LNCaP clone FGC (cell line): ENCODE measurements at places on chromosomes 1 and 21.

- no peak for DNase-seq
Observed at GRCh38 chr1:226125831-226126230, 60.7 kb downstream of the ACBD3 start.

- DNase-seq, result no peak
Observed at GRCh38 chr21:25647647-25648046, 8.6 kb downstream of the JAM2 start.

DNA sequence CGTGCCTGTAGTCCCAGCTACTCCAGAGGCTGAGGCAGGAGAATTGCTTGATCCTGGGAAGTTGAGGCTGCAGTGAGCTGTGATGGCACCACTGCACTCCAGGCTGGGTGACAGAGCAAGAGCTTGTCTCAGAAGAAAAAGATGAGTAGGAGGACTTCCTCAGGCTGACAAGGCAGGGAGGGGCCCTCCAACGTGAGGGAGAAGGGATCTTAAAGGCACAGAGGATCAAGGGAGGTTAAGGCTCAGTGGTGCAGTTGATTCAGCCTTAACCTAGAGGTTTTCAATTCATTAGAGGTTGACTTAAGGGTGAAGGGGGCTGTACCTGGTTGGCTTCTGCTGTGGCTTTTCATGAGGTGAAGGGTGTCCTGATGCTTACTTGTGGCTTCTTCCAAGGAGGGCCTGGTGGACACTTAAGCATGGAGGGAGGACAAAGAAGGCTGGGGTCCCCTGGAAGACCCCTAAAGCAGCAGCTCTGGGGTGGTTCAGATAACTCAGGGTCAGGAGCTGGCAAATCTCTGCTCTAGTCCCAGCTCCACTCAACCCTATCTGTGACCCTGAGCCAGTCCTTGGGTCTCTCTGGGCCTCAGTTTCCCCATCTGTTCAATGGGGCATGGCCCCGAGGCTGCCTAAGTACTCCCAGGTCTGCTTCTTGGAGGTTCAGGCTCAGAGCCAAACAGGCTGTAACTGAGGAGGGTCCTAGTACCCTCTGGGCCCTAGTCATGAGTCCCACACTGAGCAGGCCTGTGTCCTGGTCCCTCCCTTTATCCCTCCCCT, 6.3 kb downstream of the EXTL1 start:
- DNase-seq, result no peak

DNA sequence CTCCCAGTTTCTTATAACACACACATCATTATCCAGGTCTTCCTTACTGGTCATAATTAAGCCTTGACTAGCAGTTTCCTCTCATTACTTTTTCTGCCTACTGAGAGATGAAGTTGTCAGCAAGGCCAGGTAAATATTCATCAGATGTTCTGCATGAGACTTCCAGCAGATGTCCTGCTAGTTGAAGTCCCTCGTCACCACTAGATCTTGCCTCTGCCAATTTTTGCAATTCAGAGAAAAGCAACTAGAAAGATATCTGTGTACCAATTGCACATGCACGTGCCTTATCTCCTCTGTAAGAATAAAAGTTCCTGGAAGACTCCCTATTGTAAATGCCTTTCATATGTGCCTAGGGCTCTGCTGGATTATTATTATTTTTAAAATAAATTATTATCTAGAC, 18.3 kb downstream of the ACKR1 start:
- no peak for DNase-seq

DNA sequence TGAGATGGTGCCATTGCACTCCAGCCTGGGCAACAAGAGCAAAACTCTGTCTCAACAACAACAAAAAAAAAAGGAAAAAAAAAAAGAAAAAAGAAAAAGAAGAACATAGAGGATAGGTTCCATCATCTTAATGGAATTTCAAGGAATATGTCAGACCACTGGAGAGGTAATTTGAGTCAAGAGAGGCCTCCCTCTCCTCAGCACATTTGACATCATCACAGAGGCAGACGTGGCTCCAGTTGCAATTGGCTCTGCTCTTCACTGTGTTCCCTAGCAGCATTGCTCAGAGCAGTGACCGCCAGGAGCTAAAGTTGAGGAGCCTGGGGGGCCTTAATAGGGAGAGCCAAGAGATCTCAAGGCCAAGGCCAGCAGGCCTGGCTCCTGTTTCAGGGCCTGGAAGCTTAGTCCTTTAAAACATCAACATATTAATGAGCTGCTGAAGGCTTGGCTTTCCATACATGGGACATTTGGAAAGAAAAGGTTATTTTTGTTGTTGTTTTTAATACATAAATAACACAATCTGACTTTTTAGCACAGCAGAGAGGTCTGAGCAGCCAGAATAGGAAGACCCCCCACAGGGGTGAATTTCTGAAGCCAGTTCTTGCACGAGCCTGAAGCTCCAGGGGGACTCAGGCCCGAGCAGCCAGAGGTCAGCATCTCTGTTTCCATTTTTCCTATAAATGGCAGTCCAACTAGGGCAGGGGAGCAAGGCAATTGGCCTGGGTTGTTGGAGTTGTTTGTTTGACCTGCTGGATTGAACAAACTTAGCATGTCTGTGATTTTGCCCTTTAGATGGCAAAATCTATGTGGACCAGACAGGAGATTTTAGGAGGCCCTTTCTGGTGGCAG, 118.3 kb upstream of the FGGY start:
- no peak for DNase-seq

GRCh38 chr1:173356191-173356762, 120.9 kb upstream of the PRDX6 start:
- no peak for DNase-seq

- DNase-seq, result no peak
Observed at GRCh38 chr1:76289692-76290091, 215.1 kb downstream of the ST6GALNAC3 start.

DNA sequence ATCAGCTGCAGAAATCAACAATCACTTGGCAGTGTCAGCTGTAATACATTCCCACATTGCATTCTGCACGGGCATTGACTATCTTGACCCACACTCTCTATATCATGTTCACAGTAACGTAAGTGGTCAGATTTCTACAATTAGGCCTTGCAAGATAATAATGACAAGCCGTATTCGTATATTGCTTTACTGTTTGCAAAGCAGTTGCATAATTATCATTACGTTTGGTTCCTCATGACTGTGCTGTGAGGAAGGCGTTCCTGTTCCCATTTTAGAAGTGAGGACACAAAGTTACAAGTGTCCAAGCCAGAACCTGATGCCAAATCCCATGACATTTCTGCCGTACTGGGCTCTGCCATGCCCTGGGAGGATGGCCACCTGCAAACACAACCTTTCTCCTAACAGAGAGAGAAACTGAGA, 53.5 kb upstream of the TARBP1 start:
- DNase-seq, result peak; percentile 79

GRCh38 chr1:171654201-171654941, 1.9 kb upstream of the MYOC start:
- DNase-seq, result no peak

DNA sequence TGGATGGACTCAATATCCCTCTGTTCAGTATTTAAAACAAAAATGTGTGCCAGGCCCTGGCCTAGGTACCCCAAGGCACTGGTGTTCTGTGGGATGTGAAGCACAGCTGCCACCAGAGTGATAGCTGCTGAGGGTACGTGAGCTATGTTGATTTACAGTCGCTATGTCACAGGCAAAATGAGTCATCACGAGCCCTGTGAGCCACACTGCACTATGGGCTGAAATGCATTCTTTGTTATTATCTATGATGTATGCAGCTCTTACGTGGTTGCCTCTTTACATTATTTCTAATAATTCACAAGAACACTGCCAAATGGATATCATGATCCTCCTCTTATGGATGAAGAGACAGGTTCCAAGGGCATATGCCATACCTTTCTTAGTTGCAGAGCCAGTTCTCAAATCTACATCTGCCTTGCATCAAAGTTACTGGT, 2.1 kb downstream of the TEX38 start:
- DNase-seq, result no peak

- DNase-seq, result no peak
Observed at GRCh38 chr1:25461849-25462248, 31.2 kb downstream of the MACO1 start.

- no peak for DNase-seq
Observed at GRCh38 chr1:57300186-57300585, 123.7 kb downstream of the DAB1 start.

DNA sequence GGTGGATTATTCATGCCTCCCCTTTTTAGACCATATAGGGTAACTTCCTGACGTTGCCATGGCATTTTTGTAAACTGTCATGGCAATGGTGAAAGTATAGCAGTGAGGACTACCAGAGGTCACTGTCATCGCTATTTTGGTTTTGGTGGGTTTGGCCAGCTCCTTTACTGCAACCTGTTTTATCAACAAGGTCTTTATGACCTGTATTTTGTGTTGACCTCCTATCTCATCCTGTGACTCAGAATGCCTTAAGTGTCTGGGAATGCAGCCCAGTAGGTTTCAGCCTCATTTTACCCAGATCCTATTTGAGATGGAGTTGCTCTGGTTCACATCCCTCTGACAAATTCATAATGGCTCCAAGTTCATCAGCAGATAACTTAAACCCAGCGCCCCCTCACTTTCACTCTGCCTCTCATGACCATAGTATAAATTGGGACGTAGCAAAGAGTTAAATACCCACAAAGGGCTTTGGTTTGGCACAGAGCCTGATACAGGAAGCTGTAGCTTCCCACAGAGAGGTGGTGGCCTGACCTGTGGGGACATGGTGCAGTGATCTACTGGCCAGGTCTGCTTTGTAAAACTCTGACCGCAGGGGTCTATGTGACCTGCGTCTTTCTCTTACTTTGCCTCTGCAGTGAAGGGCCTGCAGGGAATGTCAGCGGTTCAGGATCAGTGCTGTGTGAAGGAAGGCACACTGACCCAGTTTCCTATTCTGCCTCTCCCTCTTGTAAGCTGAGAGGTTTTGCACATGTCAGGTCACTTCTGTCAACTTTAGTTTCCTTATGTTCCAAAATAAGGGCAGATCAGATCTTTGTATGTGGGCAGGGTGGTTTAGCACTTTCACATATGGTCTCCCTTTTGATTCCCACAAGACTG, 78.1 kb upstream of the ZNF644 start:
- no peak for DNase-seq

GRCh38 chr1:3350506-3351261, 103.8 kb upstream of the ARHGEF16 start:
- no peak for DNase-seq
